GM12864 (cell line): ENCODE measurements at places on chromosomes 2 and 18.

DNA sequence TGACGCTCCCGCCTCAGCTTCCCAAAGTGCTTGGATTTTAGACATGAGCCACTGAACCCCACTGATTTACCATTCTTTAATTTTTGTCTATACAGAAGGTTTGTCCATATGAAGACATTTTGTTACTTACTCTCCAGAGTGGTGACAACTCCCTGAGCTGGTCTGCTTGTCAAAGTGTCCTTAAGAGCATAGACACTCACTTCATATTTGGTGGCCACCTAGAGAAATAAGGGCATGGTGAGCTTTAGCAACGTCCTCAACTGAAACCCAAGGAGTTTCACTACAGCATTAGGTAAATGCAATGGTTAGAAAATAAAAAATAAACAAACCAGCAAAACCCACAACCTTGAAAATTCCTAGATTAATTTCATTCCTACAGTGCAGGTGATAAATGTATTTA is 57.8 kb downstream of the FN1 start:
- DNase-seq = no peak

DNA sequence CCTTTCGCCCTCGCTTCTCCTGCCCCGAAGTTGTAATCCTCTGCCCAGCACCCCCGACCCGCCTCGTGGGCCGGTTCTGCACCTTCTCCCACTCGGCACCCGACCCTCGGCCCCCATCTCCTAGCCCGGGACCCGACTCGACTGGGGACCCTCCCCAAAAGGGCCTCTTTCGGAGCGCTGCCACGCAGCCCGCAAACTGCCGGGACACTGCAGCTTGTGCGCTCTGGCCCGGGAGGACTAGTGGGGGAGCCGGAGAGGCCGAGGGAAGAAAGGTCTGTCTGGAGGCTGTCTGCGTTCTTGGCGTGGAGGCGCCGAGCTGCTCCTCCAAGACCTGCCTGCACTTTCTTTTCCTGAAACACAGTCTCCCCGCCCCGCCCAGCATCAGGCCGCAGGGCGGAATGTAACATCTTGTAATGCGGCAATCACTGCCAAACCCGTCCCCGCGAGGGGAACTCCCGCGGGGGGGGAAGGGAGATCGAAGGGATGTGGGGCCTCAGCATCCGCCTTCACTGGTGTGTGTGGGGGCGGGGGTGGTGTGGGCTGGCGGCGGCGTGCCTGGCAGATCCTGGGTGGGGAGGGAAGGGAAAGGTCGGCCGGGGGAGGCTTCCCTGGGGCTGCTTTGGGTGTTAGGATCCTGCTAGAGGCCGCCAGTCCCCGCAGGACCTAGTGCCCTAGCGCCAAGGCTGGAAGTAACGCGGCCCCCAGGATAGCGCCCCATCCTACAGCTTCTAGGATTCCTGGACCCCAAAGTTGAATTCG is 7.4 kb downstream of the DLX2 start:
- DNase-seq = no peak

GRCh38 chr2:172513935-172514586 is 41.8 kb upstream of the PDK1 start:
- DNase-seq = no peak

DNA sequence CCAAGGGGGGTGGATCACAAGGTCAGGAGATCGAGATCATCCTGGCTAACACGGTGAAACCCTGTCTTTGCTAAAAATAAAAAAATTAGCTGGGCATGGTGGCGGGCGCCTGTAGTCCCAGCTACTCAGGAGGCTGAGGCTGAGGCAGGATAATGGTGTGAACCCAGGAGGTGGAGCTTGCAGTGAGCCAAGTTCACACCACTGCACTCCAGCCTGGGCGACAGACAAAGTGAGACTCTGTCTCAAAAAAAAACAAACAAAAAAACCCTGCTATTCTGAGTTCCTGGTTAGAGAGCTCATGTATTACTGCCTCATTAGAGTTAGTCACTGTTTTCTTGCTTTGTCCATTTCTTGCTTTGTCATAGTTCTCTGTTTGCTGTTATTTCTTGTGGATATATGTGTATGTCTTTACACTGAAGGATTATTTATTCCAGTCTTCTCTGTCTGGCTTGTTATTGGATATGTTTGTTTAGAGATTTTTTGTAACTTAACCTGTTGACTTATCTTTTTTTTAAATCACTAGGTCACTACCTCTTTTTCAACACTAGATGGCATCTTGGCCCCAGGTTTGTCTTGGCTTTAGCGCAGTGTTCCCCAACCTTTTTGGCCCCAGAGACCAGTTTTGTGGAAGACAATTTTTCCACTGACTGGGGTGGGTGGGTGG is 17.0 kb downstream of the TTLL4 start:
- DNase-seq = no peak

GRCh38 chr2:36246320-36246990 is 109.1 kb upstream of the CRIM1 start:
- DNase-seq = peak; percentile 47

- DNase-seq = no peak
Measured at GRCh38 chr18:25134861-25135260, 217.1 kb downstream of the ZNF521 start.

- no peak for DNase-seq
Measured at GRCh38 chr18:40577981-40578365, 1377.1 kb upstream of the PIK3C3 start.

DNA sequence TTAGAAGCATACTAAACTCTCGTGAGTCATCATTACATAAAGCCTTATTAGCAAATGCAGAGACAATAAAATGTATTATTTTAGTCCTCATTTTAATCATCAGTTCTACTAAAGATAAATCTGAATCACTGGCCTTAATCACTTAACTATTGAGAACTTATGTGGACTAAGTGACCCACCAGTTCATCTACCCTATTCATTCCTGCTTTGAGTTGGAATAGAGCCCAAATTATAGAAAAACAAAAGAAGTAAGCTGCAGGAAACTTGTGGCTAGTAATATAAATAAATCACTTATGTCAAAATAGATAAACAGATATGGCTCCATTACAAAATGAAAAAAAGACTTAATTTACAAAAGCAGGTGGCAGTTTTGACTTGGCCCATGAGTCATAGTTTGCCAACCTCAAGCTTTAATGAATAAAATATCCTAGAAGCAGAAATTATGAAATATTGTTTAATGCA is 851.8 kb upstream of the CRIM1 start:
- DNase-seq = no peak

- no peak for DNase-seq
Measured at GRCh38 chr2:9112079-9112721, 94.4 kb upstream of the ASAP2 start.

GRCh38 chr2:207729465-207729998 is 18.1 kb downstream of the CCNYL1 start:
- DNase-seq = no peak

DNA sequence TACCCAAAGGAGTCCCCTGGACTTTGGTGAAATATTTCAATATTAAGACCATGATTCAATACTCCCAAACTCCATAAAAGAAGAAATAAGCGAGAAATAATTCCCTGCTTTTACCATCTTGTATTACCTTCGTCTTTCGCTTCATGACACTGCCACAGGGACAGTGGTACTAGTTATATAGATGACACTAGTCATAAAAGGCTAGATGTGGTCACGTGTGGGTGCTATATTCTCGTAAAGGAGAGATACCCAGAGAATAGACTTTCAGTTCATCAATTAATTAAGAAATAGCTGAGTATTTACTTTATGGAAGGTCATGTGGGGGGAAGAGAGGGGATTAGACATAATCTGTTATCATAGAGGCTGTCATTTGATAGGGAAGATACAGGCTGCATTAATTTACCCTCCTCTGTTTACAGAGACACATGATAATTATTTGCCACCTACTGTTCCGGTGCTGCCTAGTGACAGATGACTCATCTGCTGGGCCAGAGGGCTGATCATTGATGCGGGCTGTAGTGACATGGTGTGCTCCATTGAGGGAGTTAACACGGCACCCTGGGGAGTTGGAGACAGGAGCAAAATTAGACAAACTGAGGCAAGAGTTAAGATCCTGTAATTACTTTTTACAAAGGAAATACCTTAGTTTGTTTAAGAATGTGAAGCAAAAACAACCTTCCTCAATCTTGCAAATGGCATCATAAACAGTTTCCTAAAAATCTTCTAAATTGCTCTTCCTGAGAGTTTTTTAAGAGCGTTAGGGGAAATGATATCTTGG is 78.2 kb upstream of the ITGB6 start:
- no peak for DNase-seq

GRCh38 chr2:232320443-232320803 is 58.1 kb upstream of the ALPP start:
- DNase-seq = no peak

GRCh38 chr2:234768608-234769196 is 183.1 kb upstream of the SH3BP4 start:
- no peak for DNase-seq

- no peak for DNase-seq
Measured at GRCh38 chr2:158718851-158719250, 76.3 kb upstream of the DAPL1 start.

DNA sequence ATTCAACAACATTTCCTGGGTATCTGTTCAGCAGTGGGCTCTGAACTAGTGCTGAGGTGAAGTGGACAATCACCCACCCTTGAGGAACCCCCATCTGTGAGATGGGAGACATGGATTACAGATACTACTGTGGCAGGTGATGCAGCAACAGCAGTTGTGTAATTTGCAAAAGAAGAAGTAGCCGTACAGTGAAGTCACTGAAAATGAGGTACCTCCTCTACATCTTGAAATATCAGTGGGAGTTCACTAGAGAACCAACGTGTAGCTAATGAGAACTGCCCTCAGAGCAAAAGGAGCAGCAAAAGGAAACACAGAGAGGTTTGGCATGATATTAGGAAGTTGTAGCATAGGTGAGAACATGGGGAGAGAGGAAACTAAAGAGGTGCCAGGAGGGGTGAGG is 41.3 kb downstream of the VSNL1 start:
- DNase-seq = no peak
